ENCODE measurements at places on chromosomes 7 and 10.

- DNase-seq, result no peak
Measured at GRCh38 chr10:85601526-85601925, 765.1 kb downstream of the GRID1 start.

GRCh38 chr10:93893646-93894515 is at the start of gene SLC35G1:
SLC35G1 (plus strand) TSS chr10:93893978; CDS start chr10:93894034, 56 bp downstream.
- peak; percentile 88 for DNase-seq

- no peak for DNase-seq
Measured at GRCh38 chr10:12788277-12788676, 213.2 kb downstream of the CCDC3 start.

- DNase-seq, result no peak
Measured at GRCh38 chr7:132434041-132434440, 142.2 kb downstream of the PLXNA4 start.

- DNase-seq, result no peak
Measured at GRCh38 chr7:36224934-36225858, 72.1 kb downstream of the EEPD1 start.

- DNase-seq, result no peak
Measured at GRCh38 chr7:17460665-17461064, 162.2 kb downstream of the AHR start.

GRCh38 chr7:44259547-44260457 is 59.0 kb downstream of the YKT6 start:
- DNase-seq, result no peak

DNA sequence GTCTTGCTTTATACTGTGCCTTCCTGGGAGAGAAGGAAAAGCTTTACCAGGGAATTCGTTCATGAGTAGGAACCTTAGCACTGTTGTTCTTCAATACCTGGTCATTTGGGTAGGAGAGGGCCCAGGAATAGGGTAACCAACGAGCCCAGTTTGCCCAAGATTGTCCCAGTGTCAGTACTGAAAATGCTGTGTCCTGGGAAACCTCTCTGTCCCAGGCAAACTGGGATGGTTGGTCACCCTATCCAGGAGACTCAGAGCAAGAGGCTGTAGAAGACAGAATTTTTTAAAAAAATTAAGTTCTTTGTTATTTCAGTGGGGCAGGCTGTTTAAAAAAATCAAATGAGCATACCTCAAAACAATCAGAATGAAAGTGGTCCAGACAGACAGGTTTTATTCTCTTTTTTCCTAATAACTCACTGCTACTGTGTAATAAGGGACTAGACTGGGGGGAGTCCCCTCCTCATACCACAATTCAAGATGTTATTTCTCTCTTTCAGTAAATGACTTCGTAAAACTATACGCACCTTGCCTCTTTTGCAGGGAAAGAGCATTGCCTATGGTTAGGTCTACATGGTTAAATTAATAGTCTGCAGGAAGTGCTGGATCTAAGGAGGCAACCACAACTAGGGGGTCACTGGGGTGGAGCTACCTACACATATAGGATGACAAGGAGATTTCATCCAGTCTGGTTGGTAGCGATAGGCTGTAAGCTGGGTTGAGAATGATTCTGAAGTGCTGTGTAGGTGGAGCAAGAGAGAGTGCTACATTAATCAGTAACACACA is 41.1 kb upstream of the FAM133B start:
- peak; percentile 91 for DNase-seq

DNA sequence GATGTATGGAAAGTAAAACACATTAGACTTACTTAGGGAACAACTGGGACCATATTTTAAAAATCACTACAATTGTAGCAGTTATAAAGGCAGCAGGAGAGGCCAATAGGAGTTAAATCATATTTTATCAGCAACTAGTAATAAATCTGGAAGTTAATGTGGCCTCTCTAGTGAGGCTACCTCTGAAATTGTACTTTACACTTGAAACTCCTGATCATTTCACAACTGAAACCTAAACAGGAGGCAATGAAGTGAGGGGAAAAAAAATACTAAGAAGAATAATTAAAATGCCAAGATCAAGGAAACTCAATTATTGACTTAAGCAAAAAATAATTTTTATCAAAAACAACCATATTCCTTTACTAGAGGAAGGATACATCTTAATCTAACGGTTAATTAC is 265.6 kb upstream of the HGF start:
- no peak for DNase-seq

- no peak for DNase-seq
Measured at GRCh38 chr10:91146146-91146545, 74.3 kb upstream of the PCGF5 start.

GRCh38 chr7:2279896-2280295 is 34.3 kb downstream of the SNX8 start:
- no peak for DNase-seq

DNA sequence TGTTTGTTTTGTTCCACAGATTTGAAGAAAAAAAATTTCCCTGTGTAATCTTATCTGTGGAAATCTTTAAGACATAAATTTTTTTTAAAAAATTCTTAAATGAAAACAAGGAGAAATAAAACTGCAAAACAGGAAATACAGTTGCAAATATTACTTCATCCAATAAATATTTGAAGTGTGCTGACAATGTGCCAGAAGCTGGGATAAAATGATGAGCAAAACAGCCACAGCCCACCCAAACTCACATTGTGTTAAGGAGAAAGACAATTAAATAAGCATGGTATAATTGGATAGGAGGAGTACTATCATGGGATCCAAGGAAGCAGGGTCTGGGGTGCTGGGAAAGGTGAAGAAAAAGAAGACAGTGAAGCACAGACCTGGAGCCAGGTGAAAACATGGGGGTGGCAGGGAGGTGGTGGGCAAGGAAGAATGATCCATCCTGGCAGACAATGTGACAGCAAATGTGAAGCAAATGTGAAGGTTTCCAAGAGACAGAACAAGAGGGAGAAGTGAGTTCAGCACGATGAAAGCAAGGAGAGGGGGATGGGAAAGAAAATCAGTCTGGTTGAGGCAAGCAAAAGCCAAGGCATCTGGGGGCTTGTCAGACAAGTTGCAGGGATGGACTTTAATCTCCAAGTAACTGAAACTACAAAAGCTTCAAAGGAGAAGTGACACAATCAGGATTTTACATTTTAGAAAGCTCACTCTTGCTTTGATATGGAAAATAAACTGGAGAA is 135.9 kb downstream of the HIBADH start:
- no peak for DNase-seq

- peak; percentile 76 for DNase-seq
Measured at GRCh38 chr7:601595-602340, 82.1 kb upstream of the PDGFA start.

Data from hematopoietic multipotent progenitor cell treated with erythropoietin and hydrocortisone succinate and interleukin-3 and kit ligand, for 4 days (in vitro differentiated cells).